ENCODE measurements at places on chromosomes 12 and 14.

- DNase-seq = no peak
Measured at GRCh38 chr12:21585485-21585884, 19.2 kb downstream of the GYS2 start.

DNA sequence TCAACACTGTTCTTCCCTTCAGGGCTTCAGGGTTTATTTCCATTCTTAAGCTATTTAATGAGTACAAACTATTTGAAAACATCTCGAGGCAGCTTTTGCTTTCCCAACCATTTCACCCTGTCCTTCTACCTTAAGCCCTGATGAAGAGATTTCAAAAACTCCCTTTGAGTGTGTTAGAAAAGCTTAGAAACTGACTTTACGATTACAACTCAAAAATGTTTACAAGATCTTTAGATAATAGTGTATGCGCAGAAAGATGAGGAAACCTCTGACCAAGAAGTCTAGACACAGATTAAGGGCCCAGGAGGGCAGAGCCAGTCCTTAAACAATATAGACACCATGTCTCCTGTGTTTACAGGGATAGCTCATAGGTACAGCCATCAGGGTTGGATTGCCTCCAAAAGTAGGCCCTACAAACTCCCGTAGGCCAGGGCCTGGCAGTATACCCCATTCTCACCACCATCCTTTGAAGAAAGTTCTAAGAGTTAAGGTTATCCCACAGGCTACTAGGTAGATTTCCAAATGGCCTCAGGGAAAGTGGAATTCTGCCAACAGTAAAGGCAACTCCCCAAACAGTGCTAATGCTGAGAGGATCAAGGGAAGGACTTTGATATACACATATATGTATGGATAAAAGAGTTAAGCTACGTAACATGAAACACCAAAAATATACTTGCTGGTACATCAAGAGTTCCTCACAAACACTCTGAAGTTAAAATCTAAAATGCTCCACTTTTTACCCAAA, 11.4 kb upstream of the SOS2 start:
- no peak for DNase-seq

GRCh38 chr12:22312336-22312735, 22.2 kb downstream of the ST8SIA1 start:
- DNase-seq = no peak

DNA sequence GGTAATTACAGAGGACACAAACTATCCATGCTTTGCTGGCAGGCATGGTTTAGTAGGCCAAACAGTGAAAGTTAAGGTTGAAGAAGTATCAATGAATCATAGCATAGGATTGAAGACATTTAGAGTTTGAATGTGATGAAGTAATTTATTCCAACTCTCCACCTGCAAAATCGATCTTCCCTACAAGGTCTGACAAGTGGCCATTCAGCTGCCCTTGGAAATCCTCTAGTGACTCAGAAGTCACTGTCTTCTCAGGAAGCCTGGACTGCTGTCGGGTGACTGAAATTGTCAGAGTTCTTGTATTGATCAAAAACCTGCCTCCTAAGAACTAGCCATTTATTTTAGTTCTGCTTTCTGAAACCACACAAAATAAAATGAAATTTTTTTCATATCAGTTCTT, 17.7 kb upstream of the STXBP6 start:
- DNase-seq = no peak

- peak; percentile 31 for DNase-seq
Measured at GRCh38 chr12:130764475-130765185, 48.5 kb upstream of the RIMBP2 start.

All from NCI-H345 (cell line).